NCI-H510A (cell line): ENCODE measurements at places on chromosomes 2 and 18.

GRCh38 chr2:40101131-40101575 is 322.1 kb upstream of the THUMPD2 start:
- DNase-seq = no peak

DNA sequence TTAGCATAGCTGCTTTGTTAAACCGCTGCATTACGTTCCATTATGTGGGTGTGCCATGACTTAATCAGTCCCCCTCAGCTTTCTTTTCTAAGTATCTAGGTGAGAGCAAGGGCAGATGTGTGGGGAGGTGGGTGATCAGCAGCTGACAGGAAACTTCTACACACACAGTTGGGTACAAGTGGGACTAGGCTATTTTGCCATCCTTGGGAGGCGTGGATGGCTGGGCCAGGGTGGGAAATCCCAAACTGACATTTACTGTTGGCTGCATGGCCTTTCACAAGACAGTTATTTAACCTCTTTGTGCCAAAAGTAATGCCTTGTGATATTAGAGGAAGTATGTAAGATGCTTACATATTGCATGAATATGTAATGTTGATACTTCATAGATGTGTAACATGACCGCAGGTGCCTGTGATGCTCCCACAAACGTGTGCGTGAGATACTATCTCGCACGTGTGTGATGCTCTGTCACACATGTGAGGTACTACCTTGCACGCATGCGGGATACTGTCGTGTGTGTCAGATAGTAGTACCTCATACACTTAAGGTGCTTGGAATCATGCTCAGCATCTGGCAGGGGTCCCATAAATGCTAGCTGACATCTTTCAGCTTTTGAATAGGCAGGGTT is 314.5 kb downstream of the PRKCE start:
- DNase-seq = no peak

DNA sequence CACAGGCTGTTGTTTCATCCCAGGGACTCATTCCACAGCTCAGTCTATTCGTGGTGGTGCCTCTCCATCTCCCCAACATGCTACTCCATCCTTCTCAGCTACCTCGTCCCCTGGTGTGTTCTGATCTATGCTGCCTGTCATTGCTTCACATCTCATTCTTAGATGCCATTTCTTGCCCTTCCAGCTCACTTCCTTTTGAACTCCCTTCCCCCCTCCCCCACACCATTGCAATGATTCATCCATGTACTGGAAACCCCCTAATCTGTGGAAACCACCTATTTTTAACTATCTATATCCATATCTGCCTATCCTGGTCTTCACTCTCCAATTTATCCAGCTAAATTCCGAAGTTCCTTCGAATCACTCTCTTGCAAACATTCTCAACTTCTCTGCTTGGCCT is 65.7 kb upstream of the PARD3B start:
- DNase-seq = no peak

GRCh38 chr18:76892832-76893231 is 70.5 kb downstream of the ZNF236 start:
- no peak for DNase-seq

DNA sequence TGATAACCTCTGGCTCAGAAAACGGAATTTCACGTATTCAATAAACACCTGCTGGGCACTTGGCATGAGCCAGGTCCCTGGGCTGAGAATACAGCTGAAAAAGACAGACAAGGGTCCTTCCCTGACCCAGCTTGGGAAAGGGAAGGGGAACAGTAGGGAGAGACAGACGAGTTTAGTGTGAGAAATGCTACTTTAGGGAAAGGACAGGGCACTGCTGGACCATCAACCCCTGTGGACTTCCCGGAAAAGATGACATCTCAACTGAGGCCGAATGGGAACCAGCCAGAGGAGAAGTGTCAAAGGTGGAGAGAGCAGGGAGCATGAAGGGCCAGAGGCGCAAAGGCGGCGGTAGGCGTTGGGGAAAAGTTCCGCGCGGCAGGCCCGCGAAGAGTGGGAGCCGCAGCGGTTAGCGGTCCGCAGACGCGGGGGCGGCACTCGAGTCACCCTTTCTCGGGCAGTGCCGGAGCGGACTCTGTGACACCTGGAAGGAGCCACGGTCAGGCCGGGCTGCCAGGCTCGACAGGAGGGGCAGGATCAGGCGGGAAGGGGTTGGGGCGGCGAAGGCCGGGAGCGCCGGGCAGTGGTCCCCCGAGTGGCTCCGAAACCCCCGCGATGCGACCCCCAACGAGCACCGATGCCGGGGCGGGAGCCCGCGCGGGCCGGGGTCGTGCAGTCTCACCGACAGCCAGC is 519 bp downstream of the TEX261 start:
- no peak for DNase-seq

DNA sequence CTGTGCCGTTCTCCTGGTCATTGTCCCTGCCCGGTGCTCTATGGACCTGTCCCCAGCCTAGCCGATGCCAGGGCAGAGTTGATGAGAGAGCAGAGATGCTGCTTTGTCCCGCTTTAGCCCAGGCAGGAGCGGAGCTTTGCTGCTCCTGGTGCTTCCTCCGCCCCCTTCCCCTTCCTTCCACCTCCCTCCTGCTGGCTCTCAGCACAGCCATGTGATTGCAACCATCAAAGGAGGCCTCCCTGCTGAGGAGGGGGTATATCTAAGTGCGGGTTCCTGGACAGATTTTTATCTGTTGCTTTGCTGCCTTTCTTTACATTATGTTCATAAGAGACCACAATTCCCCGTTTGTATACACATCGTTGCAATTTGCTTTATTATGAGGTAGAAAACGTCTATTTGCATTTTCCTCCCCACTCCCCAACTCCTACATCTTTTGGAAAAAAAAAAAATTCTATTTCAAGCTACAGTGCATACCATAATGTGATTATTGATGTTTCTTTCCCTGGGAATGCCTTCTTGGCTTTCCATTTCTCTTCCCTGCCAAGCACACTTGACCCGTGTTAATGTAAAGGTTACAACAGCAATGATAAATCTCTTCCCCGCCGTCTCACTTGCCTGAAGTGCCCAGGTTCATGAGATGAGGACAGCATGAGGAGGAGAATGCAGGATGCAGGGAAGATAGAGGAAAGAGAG is 25.4 kb downstream of the ALPK2 start:
- DNase-seq = no peak

DNA sequence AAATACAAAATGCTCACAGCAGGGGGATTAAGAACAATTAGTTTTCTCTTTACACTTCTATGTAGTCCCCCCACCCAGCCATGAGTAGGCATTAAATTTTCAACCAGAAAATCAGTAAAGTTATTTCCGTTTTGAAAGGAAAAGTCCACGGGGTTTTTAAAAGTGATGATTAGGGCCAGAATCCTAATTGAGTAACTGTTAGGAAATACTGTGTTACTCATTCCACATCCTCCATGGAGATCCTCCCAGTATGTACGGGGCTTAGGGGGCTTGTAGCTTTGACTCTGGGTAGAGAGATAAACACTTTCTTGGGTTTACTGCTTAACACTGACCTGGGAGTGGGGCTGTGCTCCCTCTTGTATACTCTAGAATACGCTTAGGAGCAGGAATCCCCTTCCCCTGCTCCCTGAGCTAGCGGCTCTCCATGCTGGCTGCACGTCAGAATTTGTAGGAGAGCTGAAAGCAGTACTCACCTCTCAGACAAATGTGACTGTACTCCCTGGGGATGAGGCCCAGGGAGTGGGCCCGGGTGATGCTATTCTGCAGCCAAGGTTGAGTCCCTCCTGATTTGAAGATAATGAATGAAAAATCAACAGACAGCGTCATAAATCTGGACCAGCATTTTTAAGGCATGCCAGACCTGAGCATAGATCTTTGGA is 100.5 kb downstream of the SLC4A3 start:
- no peak for DNase-seq

- DNase-seq = no peak
Observed at GRCh38 chr2:215636816-215637215, 200.9 kb upstream of the FN1 start.

GRCh38 chr2:8418721-8419120 is 263.1 kb upstream of the ID2 start:
- no peak for DNase-seq

GRCh38 chr2:11235583-11235982 is 80.3 kb downstream of the SLC66A3 start:
- DNase-seq = no peak

- no peak for DNase-seq
Observed at GRCh38 chr18:34820360-34821065, 110.4 kb downstream of the DTNA start.

- DNase-seq = no peak
Observed at GRCh38 chr18:78619854-78620253, 359.8 kb upstream of the SALL3 start.

DNA sequence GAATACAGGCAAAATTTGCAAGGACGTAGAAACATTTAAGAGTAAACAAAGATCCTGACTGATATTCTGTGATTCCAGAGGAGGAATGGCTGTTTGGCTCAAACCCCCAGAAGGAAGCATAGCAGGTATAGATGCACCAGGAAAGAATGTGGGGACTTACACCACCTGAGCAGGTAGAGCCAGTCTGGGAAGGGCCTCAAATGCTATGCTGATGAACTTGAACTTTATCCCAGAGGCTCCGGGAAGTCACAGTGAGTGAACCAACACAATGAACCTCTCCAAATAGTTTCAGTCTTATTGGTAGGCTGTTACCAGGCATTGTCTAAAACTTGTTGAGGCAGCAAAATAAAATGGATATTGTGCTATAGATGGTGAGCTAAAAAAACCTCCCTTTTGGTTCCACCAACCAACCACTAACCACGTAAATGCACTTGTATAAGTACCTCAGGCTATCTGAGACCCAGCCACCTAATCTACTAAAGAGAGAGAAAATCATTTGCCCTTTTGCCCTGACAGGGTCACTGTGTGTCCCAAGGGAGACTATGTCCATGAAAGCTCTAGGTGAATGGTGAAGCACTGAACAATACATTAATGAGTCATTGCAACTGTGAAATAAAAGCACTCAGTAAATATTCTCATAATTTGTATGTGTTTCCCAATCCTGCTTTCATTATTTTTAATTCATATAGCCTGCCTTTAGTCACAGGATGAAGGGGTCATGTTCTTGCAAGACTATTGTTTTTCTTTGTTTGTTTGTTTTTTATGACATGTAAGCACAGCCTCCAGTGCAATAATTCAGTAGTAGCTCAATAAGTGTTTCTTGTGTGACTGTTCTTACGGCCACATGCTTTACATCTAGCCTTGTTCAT is 911.6 kb downstream of the EPHA4 start:
- DNase-seq = no peak

- no peak for DNase-seq
Observed at GRCh38 chr2:118145806-118146205, 57.5 kb downstream of the INSIG2 start.

DNA sequence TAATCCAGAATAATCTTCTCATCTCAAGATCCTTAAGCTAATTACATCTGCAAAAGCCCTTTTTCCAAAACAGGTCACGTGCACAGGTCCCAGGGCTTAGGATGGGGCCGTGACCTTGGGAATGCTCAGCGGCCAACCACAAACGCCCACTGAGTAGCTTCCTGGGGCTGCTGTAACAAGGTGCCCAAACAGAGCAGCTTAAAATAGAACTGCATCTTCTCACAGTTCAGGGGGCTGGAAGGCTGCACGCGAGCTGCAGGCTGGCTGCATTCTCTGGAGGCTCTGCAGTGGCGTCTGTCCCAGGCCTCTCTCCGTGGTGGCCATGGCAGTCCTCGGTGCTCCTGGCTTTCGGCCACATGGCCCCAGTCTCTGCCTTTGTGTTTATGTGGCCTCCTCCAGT is 31.9 kb downstream of the ADI1 start:
- DNase-seq = no peak

- DNase-seq = no peak
Observed at GRCh38 chr2:24354957-24355356, 5.4 kb downstream of the ITSN2 start.

DNA sequence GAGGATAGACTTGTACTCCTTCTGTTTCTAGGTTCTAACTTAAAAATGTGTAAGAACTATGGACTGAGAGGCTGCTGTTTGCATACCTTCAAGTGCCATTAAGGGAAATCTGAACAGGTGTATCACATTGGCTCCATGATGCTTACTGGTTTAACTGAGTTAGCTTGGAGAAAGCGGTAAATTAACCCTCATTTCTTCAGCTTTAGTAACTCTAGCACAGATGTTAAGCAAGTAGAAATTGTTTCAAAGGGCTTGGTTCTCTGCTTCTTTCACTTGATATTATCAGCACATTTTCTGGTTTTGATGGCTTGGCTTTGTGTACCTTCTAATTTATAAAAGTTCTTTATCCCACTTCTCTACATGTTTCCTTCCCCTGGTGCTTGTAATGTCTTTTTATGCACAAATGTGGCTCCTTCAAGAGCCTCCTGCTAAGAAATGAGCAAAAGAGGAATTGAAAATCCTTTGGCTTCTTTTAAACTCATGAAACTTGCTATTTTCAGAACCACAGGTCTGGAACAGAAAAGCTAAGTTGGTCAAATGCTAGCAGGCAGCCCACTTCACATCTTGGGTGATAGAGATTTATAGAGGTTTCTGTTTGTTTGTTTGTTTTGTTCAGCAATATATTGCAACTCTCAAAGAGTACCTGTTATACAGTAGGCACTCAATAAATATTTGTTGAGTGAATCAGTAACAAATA is 249.9 kb upstream of the THUMPD2 start:
- no peak for DNase-seq

DNA sequence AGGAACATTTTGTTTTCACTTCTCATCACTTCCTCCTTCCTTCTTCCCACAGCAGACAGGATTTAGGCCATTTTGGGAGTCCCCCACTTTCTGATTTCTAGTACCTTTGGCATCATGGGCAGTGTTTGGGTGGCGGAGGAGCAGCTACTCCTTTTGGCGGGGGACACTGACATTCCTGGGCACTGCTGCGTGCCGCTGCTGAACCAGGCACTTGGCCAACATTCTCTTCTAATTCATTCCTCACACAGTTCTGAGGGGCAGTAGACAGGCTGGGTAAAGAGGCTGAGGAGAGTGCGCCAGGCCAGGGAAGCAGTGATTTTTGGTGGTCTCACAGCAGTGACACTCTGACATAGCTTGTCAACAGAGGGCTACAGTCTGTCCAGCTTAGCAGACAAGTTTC is 270.2 kb downstream of the LOXHD1 start:
- DNase-seq = no peak

- no peak for DNase-seq
Observed at GRCh38 chr2:38876407-38876806, 631 bp downstream of the MORN2 start.

- no peak for DNase-seq
Observed at GRCh38 chr2:186584053-186584452, 5.8 kb upstream of the ITGAV start.

DNA sequence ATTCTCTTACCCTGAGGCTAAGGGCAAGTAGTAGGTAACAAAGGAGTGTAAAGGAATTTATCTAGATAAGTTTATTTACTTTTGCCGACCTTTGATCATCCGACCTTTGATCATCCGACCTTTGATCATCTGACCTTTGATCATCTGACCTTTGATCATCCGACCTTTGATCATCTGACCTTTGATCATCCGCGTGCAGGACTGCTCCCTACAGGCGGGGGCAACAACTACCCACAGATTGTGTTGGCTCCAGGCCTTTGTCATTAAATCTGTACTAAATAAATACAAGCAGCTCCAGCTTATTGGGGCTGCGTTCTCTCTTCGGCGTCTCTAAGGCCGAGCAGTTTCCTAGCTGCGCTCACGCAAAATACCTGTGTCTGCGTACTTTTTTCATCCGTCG is 56.6 kb downstream of the ZNF638 start:
- no peak for DNase-seq

GRCh38 chr18:37476182-37476581 is 89.4 kb downstream of the CELF4 start:
- no peak for DNase-seq

- no peak for DNase-seq
Observed at GRCh38 chr2:100143286-100143685, 896 bp upstream of the AFF3 start.

- no peak for DNase-seq
Observed at GRCh38 chr2:73836141-73836943, 7.6 kb downstream of the STAMBP start.

- DNase-seq = no peak
Observed at GRCh38 chr2:38791744-38792143, 13.7 kb downstream of the GEMIN6 start.
